Fibroblast of skin of right quadriceps (primary cell): ENCODE measurements at places on chromosomes 2 and 18.

DNA sequence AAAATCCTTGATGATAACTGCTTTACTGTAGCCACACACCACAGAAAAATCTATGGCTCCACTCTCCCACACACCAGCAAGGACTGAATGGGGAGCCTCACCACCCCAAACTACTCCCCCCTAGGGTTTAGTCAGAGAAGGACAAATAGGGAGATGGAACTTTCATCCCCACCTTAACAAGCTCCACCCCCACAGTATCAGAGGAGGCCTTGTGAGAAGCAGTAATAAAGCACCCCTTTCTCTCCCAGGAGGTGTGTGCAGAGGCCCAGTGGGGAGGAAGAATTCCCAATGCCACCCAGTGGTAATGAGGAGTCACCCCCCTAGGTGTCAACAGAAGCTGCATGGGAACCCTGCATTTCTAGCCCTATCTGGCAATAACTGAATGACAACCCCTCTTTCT is 224.9 kb downstream of the TNS1 start:
- no peak for DNase-seq

- no peak for DNase-seq
Measured at GRCh38 chr18:44744161-44745121, 63.8 kb downstream of the SETBP1 start.

- no peak for DNase-seq
Measured at GRCh38 chr2:23543302-23543701, 158.3 kb downstream of the KLHL29 start.

DNA sequence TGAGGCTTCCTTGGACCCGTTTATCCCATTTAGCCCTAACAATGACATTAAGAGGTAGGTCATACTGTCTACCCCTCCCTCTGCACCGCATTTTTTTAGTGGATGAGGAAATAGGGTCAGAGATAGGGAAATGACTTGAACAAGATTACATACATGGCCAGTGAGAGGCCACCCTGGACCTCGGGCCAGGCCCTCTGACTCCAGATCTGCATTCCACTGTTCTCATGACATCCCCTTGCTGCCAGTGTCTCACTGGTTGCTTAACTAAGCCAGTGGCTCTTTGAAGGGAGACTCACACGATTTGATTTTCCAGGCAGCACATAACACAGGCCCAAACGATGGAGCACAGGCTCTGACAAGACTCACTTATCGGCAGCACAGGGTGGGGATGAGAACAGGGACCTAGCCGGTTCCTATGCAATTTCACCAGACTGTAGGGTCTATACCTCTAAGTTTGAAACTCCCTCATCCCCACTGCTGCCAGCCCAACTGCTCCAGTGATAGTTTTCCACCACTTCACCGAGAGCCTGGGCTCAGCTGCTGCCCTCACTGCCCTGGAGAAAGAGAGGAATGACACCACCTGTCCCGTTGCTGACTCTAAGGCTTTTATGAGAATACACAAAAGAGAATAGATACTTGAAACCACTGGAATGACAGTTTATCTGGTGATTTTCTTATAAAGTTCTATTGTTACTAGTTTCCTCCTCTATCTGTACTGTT is 82.5 kb downstream of the TMEM247 start:
- no peak for DNase-seq

DNA sequence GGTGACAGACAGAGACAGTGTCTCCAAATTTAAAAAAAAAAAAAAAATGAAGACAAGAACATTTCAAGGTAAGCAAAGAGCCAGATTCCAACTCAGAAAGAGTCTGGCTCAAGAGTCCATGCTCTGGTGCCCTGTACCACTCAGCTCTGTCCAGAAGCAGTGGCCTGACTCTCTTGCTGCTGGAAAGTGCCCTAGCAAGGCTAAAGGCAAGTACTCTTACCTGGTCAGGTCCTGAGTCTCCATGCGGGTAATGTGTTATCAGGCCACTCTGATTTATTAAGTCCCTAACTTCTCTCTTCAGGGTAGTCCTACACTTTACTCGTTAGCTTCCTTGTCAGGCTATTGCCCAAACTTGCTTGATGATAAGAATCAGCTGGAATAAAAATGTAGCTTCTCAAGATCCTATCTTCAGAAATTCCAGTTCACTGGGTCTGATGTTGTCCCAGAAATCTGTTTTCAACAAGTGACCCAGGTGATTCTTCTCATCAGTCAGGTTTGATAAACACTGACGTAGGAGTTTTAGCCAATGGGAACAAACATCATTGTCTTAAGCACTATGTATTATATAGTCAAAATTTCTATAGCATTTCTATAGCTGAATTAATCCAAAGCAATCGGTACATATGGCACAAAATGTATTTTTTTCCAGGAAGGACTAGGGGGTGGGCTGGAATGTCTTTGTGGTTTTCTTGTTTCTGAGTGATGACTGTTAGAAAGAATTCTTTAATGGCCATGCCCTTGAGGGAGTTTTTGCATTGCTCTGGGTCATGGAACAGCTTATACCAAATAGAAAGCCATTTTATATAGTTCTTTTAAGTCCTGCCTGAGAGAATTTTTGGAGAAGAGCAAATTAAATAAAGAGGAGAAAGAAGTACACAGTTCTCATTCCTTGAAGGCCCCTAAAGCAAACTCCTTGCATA is 139.9 kb upstream of the DNMT3A start:
- peak; percentile 82 for DNase-seq

DNA sequence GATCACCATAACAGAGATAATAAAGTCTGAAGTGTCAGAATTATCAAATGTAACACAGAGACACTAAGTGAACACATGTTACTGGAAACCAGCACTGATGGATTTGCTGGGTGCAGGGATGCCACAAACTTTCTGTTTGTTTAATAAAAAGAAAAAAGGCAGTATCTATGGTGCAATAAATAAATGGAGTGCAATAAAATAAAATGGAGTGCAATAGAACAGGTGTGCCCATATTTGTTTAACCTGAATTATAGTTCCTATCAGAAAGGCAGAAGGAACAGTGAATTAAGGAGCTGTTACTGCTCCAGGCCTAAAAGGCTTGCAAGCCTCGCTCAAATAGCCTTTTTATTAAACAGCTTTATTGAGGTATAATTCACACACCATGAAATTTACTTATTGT is 81.0 kb upstream of the KIDINS220 start:
- DNase-seq, result no peak

DNA sequence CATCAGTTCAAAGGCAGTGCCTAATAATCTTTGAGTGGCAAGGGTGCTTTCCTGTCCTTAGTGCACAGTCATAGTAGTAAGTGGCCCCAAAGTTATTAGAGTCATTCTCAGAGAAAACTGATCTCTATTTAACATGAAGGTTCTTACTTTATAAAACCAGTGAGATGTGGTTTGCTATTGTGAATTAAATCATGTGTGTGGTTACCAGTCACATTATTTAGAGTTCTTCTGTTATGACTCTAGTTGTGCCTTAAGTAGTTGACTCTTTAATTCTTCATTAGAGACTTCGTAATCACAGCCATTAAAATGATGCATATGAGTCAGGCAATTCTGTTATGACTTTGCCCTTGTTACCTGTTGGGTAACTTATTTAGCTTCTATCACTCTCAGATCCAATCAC is 1392.9 kb upstream of the ACVR2A start:
- no peak for DNase-seq

DNA sequence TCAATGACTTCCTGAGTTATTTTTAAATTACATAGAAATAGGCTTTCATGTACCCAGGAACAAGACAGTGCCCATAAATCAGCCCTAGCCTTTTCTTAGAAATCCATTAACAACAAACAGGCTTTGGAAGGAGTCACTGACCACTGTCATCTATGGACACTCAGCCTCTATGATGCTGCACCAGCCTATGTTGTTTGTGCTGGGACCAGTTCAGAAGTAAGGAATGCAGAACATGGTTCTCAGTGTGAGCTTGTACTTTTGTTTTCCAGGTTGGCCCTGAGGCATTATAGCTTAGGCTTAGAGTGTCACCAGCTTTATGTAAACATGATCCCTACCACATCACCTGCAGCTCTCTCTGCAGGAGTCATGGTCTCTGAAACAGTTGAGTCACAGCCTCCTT is 335.7 kb upstream of the CDH7 start:
- no peak for DNase-seq

DNA sequence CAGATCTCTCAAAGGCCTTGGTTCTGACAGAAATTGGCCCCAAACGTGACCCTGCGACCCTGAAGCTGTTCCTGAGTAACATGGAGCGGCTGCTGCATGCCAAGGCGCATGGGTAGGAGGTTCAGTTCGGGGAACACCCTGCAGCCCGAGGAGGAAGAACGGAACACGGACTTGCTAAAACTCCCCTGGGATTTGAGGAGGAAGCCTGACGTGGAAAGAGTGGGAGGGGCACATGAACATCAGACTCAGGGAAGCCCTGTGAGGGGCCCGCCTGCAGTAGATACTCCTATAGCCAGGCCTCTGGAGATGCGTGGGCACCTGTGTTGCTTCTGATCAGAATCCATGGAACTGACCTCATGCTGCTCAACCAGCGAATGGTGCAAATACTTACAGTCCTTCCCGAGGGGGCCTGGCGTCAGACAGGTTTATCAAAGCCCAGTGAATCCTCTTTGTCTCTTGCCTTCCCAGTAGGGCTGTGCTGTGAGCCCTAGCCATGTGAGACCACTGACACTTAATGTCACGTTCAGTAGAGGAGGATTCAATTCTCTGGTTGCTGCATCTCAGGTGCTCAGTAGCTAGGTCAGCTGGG is 46.8 kb downstream of the IMPA2 start:
- DNase-seq, result no peak
